Pons (tissue), 1 donor: ENCODE measurements at places on chromosomes 7 and 10.
A peak's percentile ranks its signal among the peaks of the same experiment; 100 is the strongest.

GRCh38 chr10:121091961-121092719, 241.0 kb downstream of the WDR11 start:
- no peak for DNase-seq

DNA sequence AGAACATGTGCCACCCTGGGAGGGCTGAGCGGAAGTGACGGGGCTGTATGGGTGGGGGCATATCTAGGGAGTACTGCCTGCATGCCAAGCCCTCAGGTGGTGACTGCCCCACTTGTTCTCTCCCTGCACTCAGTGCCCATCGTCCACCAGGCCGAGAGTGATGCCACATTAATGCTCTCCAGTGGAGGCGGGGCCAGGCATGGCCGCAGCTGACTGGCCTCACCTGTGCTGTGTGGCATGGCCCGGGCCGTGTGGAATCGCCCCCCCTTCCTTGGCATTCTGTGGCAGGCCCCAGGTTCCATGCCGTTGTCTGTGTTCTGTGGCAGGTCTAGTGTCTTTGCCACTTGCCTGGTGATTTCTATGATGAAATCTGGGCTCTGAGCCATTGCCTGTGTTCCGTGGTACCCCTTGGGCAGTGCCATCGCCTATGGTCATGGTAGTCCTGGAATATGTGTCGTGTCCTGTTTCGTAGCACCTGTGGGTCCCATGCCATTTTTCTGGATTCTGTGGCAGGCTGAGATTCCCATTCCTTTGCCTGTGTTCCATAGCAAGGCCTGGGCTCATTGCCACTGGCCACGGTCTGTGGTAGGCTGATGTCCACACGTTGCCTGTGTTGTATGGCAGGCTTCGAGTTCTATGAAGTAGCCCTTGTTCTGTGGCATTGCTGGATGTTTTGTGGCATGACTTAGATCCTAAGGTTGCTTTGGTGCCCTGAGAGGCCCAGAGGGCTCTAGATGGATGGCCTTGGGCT, 8.9 kb downstream of the FLNC start:
- peak; percentile 46 for DNase-seq

DNA sequence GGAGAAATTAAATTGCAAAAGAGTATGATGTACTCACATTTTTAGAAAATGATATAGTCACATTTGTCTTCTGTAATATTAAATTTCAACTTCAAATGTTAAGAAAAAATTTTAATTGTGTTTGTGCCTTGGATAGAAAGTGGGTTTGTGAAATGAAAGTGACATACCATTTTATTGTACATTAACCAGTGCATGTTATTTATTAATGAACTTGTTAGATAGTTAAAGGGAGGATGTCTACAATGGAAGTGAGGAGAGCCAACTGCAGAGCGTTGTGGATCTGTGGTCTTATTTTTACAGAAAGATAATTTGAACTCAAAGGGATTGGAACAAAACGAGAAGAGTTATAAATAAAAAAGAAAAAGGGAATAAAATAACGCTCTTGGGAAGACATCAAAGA, 291.7 kb downstream of the ARL4A start:
- no peak for DNase-seq

GRCh38 chr10:131666091-131666490, 234.7 kb upstream of the PPP2R2D start:
- DNase-seq, result no peak

GRCh38 chr10:34495938-34496337, 319.2 kb downstream of the PARD3 start:
- no peak for DNase-seq

- no peak for DNase-seq
These were observed 2.1 kb downstream of the ZNF394 start for GRCh38 chr7:99497766-99498545.

DNA sequence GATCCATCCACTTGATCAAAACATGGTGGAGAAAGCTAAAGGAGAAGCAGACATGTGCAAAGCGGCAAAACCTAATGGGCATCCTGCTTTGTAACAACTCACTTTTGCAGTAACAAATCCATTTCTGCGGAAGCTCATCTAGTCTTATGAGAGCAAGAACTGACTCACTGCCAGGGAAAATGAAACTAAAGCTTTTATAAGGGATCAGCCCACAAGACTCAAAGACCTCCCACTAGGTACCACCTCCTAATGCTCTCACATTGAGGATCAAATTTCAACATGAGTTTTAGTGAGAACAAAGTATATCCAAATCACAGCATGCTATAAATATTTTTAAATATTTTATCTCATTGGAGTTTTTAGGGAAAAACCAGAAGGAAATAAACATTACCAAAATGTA, 120.1 kb upstream of the GNAI1 start:
- DNase-seq, result no peak

GRCh38 chr7:132757783-132758182, 181.5 kb upstream of the PLXNA4 start:
- no peak for DNase-seq

GRCh38 chr7:136034132-136034531, 57.0 kb upstream of the MTPN start:
- DNase-seq, result no peak

DNA sequence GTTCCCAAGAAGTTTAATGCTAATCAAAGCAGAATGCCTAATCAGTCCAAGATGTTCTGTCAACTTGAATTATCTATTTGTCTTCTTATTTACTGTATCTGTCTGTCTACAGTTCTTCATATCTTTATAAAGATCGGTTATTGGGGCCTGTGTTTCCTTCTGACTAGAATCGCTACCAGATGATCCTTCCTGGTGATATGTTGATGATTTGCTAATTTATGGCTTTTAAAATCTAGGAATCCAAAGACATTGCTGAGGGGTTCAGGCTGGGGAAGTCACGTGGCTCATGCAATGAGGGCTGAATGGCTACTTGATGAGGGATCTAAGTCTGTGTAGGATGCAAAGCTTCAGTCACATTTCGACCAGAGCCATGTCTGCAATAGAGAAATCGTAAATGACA, 536.3 kb downstream of the KCNMA1 start:
- no peak for DNase-seq

GRCh38 chr7:117997862-117998825, 124.9 kb upstream of the CTTNBP2 start:
- DNase-seq, result no peak

GRCh38 chr10:13961097-13961496, 369.6 kb downstream of the FRMD4A start:
- DNase-seq, result no peak

DNA sequence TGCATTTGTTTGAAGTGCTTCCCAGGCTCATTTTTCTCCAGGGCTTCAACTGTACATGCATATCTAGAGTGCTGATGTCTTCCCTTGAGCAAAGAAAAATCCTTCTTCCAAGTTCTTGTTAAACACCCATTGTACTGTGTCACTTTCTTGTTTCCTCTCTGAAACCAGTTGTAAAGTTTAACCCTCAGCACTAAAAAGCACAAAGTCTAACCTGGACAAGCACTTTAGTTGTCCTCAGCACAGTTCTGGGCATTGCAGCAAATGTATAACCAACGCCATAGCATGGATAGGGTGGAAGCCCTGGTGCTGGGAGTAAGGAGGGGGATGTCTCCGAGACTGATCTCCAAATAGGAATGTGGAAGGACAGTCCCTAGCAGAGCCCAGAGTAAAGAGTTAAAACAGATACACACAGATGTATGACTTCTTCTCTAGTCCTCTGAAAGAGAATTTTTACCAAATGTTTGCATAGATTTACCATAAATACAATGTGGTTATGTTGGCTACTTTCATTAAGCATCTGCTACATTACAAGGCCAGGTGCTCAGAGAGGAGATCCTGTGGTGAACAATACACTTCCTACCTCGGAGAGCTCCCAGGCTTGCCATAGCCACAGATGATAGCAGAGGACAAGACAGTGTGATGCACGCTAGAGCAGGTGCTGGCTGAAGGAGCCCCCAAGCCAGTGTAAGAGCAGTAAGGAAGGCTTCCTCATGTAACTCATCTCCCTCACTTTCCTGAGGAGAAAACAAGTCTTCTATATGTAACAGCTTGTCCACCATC, 57.0 kb downstream of the DNAJC12 start:
- DNase-seq, result no peak

DNA sequence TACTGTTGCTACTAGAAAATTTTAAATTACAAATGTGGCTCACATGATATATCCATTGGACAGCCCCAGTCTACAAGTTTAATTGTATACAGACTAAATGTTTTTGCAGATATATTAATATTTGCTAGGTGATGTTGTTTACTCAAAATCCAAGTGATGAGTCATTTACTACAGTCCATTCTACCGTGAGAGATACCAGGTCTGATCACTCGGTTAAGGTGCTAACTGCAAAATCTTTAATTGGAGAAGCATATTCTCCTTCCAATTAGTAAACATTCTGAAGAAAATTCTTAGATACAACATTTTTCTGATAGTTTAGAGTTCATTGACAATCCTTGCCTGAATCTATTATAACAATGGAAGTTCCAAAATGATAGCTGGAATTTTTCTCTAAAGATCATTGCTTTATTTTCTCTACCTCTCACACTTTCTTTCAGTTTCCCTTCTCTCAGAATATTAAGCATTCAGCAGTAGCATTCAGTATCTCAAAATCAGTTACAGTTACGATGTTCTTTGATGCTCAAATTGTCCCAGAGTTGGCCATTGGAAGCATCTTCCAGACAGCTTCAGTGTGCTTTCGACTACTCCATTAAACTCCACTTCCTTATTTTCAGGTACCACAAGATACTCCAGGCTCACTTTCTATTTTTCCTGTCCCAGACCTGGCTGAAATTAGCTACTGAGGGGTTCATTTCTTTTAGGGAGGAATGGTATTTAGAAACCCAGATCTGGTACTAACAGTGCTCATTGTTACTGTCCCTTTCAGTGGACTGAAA, 2.3 kb downstream of the ABCB1 start:
- DNase-seq, result no peak

GRCh38 chr7:68833422-68833821, 764.9 kb upstream of the AUTS2 start:
- DNase-seq, result no peak

- no peak for DNase-seq
These were observed 13.7 kb downstream of the TECTB start for GRCh38 chr10:112296908-112297331.

DNA sequence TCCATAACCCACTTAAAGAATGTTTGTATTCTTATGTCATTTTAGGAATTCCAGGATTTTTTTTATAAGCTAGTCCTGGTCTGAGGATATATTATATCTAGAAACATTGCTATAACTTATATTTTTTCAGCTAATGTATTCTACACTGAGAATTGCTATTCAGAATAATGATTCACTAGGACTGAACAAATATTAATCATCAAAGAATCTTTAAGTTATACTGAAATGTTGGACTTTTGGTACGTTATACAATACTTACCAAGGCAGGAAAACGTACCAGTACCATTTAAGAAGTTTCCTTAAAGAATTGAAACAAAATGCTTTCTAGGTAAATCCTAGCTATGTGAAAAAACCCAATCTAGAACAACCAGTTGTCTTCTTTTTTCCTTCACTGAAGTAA, 18.4 kb downstream of the PTTG1IP2 start:
- no peak for DNase-seq

GRCh38 chr7:131753620-131754222, 197.3 kb upstream of the PODXL start:
- DNase-seq, result no peak

DNA sequence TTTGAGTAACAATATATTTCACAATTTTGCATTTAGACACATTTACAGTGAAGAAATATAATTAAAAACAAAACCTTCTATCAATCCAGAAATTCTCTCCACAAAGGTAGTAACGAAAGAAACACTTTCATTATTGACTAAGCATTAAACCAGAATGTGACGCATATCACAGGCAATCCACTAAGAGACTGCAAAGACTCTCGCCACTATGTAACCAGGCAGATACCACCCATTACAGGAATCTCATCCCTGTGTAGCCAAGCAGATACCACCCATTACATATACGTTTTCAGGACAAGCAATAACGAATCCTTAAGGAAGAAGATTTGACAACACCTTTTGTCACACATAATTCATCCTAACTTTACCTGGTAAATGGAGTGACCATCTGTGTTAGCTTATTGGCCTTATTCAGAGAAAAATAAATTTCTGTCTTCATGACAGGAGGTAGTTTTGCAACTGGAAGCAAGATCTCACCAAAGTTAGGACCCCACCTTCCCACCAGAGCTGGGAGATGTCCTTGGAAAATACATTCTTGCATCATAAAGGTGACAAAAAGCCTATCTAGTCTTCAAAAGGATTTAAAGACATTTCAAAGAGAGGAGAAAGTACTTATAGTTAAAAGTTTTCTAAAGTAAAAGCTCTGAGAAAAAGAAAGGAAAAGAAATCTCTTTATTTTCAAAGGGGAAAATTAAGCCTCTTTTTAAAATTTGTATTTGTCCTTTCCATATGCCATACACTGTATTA, 30.8 kb downstream of the LRRC17 start:
- DNase-seq, result no peak

- DNase-seq, result no peak
These were observed 1.5 kb downstream of the SLC25A13 start for GRCh38 chr7:96320442-96320841.

DNA sequence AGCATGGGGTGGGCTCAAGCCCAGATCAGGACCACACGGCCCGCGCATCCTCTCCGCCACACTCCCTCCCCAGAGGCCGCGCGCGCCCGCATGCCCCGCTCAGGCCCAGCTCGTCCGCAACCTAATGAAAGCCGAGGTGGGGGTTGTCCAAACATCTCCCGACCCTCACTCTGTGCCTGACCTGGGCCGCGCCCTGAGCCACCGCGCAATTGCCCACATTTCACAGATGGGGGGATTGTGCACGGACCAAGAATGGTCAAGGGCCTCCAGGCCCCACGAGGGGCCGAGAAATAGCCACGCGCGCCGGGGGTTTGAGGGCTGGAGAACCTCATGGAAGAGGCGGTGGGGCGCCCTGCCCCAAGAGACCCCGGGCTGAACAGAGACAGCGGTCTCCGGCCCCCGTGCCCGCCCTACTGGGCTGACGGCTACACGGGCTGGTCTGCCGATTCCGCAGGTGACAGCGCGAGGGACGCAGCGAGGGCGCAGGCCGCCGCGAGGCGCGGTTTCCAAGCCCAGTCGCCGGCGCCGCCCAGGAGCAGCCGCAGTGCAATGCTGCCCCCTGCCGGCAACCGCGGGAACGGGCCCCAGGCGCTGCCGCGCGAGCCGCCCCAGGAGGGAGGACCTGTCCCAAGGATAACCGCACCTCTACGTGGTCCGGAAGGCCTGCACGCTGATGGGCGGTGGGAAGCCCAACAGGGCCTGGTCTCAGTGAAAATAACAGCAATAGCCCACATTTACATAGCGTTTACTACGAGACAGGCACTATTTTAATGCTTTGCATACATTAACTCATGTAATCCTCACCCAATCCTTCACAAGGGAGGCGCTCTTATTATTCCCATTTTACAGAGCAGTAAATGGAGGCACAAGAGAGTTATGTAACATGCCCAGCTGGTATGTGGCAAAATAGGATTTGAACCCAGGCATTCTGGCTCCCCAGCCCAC, 10.5 kb upstream of the GRID1 start:
- no peak for DNase-seq

- DNase-seq, result no peak
These were observed 7.4 kb upstream of the TBRG4 start for GRCh38 chr7:45118889-45119331.

GRCh38 chr10:128539510-128540127, 413.4 kb upstream of the MKI67 start:
- DNase-seq, result no peak

- DNase-seq, result no peak
These were observed 12.6 kb upstream of the DYNC2I1 start for GRCh38 chr7:158843771-158844170.
